ENCODE measurements at places on chromosomes 13 and 19.

GRCh38 chr13:112445411-112446271 lies 69.5 kb downstream of the SPACA7 start:
- no peak for DNase-seq

DNA sequence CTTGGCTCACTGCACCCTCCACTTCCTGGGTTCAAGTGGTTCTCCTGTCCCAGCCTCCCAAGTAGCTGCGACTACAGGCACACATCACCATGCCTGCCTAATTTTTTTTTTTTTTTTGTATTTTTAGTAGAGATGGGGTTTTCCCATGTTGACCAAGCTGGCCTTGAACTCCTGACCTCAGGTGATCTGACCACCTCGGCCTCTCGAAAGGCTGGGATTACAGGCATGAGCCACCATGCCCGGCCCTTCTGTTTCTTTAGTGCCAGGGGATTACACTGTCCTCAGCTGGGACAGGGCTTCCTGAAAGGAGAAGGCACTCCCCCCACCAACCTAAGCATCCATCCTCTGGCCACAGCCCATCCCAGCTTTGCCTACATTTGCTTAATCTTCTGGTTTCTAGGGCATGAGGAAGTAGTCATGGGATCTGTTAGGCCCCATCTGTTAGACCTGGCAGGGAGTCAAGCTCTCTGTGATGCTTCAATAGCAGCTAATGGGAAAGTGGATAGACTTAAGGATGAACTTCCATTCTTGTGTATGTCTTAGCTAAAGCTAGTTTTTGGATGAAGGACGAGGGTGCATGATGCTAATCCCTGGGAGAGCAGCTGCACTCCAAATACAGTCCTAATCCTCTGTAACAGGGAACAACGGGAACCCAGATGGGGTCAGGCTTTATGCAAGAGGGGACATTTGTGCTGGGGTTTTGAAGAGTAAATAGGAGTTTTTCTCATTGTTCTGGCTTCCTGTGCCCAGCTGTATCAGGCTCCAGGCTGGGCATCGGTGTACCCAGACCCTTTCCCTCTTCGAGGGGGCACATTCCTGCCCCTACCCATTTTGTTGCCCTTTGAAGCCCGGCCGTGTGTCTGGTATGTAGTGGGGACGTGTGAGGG lies 2.6 kb downstream of the VAV1 start:
- no peak for DNase-seq

- no peak for DNase-seq
Observed at GRCh38 chr19:370641-371330, 26.2 kb upstream of the MIER2 start.

DNA sequence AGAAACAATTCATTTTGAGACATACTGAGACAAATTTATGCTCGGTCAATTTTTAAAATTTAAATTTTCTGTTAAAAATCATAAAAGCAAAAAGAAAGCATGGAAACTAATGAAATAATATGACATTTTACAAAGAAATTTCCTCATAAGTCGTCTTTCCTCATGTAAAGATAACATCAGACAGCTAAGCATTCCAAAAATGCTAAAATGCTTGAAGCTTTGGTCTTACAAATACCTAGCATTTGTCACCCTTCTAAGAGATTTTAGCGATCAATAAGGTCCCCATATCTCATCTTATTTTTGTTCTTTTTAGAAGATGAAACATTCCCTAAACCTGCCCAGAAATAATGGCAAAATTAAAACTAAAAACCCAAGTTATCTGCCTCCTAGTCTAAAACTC lies 68.5 kb upstream of the FREM2 start:
- no peak for DNase-seq

DNA sequence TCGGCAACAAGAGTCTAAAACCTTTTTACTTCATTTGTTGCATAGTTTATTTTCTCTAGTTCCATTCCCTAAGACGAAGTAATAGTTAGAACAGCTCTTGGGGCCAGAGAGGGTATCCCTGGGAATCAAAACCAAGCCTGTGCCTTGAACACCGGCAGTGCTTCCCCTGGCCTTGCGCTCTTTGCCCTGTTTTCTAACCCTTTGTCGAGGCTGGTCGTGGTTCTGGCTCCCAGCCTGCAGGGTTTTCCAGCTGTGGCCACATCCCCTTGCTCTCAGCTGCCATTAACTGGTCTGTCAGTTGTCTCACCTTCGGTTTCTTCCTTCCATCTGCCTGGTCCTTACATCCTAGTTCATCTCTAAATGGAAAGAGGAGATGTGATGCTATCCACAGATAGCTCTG lies 61.0 kb downstream of the HSPH1 start:
- no peak for DNase-seq

- no peak for DNase-seq
Observed at GRCh38 chr13:25371875-25372283, at the start of gene ATP8A2. ATP8A2 (plus strand) TSS chr13:25371974; CDS start chr13:25372213, 239 bp downstream.

DNA sequence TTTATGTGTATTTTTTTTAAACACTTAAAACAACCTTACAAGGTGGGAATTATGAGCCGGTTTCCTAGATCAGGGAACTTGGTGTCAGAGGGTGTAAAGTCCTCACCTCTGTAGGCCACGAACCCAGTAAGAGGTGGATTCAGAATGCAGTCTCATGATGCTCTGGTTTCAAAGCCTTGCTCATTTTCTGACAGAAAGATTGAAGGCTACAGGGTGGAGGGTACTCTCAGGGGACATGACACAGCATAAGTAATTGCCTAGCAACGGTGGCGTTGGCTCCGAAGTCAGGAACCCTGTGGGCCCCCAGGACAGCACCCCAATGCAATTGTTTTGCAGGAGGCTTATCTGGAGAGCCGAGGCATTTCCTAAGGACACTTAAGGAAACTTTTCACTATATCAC lies 794.7 kb downstream of the EFNB2 start:
- no peak for DNase-seq

GRCh38 chr19:51338563-51339312 lies 3.2 kb downstream of the VSIG10L start:
- peak; percentile 70 for DNase-seq

DNA sequence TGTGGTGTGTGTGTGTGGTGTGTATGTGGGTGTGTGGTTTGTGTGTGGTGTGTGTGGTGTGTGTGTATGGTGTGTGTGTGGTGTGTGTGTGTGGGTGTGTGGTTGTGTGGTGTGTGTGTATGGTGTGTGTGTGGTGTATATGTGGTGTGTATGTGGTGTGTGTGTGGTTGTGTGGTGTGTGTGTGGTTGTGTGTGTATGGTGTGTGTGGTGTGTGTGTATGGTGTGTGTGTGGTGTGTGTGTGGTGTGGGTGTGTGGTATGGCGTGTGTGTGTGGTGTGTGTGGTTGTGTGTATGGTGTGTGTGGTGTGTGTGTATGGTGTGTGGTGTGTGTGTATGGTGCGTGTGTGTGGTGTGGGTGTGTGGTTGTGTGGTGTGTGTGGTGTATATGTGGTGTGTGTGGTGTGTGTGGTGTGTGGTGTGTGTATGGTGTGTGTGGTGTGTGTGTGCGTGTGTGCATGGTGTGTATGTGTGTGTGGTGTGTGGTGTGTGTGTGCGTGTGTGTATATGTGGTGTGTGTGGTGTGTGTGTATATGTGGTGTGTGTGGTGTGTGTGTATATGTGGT lies 8.7 kb downstream of the SHISA7 start:
- no peak for DNase-seq

- no peak for DNase-seq
Observed at GRCh38 chr13:26991508-26992181, 180.0 kb downstream of the USP12 start.

GRCh38 chr19:30667227-30667626 lies 295.0 kb downstream of the ZNF536 start:
- DNase-seq: no peak

DNA sequence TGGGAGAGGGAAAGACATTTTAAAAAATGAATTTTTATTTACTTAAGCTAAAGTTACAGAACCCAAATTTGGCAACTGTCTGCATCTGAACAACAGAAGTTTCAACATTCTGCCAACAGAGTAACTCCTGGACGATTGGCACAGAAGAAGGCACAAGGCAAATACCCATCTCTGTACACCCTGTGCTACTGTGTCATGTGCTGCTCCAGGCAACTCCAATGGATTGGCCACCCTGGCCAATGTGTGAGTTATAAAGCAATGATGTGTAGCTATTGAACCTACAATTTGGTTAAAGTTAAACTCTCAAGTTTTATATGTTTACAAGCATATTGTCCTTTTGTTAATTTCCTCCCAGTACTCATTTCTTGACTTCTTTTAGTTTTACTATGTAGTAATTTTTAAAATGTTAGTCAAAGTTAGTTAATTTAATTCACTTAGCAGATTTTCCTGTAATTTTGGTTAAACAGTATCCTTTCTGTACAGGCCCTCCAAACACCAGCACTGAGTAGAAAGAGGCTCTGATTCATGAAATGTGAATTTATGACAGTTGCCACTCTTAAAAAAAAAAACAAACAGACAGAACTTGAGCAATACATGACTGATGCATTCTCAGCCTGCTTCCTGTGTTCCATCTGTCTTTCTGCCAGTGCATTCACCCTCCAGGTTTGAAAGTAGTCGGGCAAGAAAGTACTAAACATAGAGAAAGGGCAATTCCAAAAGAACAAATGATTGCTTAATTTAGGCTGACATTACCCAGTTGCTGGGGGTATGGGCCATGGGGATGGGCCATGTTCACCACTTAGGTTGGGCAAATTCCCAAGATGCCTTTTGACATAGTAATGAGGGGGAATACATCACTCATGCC lies 5.9 kb downstream of the STARD13 start:
- DNase-seq: no peak

GRCh38 chr13:84049443-84050219 lies 167.4 kb upstream of the SLITRK1 start:
- no peak for DNase-seq

- DNase-seq: no peak
Observed at GRCh38 chr13:27442071-27442647, 8.2 kb downstream of the MTIF3 start.

- DNase-seq: no peak
Observed at GRCh38 chr13:111954661-111955411, 112.1 kb upstream of the SOX1 start.

DNA sequence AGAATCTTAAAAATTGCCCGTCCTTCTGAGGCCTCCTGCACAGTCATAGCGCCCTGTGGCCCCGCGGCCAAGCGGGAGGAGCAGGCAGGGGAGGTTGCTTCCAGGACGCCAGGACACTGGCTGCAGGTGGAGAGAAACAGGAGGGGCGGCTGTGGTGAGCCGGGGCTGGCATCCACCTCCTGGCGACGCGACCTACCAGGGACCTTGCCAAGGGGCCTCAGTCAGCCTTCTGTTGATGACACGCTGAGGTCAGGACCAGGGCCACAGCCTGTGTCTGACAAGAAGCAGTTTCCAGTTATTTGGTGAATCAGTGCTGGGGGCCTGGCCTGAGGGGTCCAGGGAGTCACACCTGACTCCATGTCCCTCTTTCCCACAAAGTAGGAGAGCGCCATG lies 13.3 kb upstream of the MKNK2 start:
- DNase-seq: no peak
